ENCODE measurements at places on chromosomes 3 and 15. TPM values are rescaled to one million over a fixed set of nuclear protein-coding genes. Genes with fewer than 3 reads are reported as not detected.
A peak's percentile ranks its signal among the peaks of the same experiment; 100 is the strongest.

Gene ZBBX
- not detected for total RNA-seq

Gene BTBD1
- 358 TPM for total RNA-seq

Gene SEMA7A
- total RNA-seq = 0.51 TPM

Gene DYNLT2B
- not detected for total RNA-seq

Gene WDR49
- 1.2 TPM for total RNA-seq

Gene CYP19A1
- 0.75 TPM for total RNA-seq

Gene CNBP
- total RNA-seq = 794 TPM

Gene THUMPD3
- total RNA-seq = 22.2 TPM

Gene TP63
- total RNA-seq = 26.8 TPM

Gene TMEM108
- total RNA-seq = 1.5 TPM

GRCh38 chr15:94653071-94653470 lies 421.7 kb downstream of the MCTP2 start:
- H3K27ac ChIP-seq = no peak overlapping the region
- no peak for DNase-seq
- no peak overlapping the region for H3K4me3 ChIP-seq
- H3K4me1 ChIP-seq = no peaks in the 10 kb centered on the region

- no peaks in the 10 kb centered on the region for H3K36me3 ChIP-seq
- no peak overlapping the region for H3K4me3 ChIP-seq
- DNase-seq = no peak
Observed at GRCh38 chr3:143849854-143850549, 1.7 kb upstream of the SLC9A9 start.

DNA sequence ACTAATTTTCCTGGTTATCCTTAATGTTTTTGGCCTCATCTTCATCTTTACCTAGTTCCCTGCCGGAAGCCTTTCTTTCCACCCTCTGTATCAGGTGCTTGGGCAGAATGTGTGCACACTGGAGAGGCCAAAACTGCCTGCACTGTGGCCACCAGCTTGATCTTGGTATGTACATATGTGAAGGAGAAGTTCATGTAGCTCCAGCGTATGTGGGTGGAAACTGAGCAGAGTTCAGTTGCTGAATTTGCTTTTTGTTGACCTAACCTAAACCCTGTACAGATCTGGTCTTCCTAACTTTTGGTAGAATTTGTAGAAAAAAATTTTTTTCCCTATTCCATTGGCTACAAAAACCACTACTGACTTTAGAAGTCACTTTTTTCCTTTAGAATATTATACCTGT lies 65.9 kb upstream of the IGSF10 start:
- no peaks in the 10 kb centered on the region for H3K27me3 ChIP-seq
- H3K4me1 ChIP-seq = no peaks in the 10 kb centered on the region
- no peak overlapping the region for H3K4me3 ChIP-seq

DNA sequence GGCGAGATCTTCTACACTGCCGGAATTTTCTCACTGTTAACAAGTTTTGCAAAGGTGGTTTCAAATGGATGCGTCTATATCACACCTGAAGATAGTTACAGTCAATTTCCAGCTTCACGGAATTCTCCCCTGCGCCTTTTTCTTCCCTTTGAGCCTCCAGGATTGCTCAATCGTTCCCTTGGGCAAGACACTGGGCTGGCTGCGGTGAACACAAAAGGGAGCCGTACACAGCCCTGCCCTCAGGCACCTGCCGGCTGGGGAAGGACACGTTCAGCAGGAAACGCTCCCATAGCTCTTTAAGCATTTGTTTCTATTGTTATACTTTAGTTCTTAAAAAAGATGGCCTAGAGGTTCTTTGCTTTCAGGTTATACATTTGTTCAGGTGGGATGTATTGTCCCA lies 85.7 kb downstream of the C3orf70 start:
- no peak overlapping the region for H3K27ac ChIP-seq
- DNase-seq = no peak
- no peaks in the 10 kb centered on the region for H3K27me3 ChIP-seq
- H3K4me3 ChIP-seq = no peak overlapping the region

DNA sequence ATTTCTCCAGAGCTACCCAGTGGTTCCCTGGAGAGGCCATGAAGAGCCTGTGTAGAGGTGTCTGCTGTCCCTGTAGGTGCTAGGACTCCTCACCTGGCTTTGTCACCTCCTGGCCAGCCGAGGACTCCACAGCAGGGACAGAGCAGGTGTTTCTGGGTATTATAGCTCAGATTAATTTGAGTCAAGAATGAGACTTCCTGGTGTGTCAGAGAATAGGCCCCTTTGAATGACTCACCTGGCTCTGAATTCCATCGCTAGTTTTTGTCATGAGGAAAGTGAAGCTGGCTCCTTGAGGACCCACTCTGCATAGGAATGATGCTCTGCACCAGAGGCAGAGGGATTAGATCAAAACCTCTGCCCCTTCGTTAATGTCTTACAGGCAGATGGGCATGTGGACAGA lies 167.5 kb upstream of the TOPAZ1 start:
- no peak for DNase-seq
- no peak overlapping the region for H3K27ac ChIP-seq
- no peak overlapping the region for H3K4me3 ChIP-seq
- no peaks in the 10 kb centered on the region for H3K27me3 ChIP-seq
- no peaks in the 10 kb centered on the region for H3K4me1 ChIP-seq

- H3K27ac ChIP-seq = no peak overlapping the region
- no peak for DNase-seq
- no peaks in the 10 kb centered on the region for H3K4me1 ChIP-seq
Observed at GRCh38 chr3:9623148-9623547, 26.2 kb upstream of the MTMR14 start.

DNA sequence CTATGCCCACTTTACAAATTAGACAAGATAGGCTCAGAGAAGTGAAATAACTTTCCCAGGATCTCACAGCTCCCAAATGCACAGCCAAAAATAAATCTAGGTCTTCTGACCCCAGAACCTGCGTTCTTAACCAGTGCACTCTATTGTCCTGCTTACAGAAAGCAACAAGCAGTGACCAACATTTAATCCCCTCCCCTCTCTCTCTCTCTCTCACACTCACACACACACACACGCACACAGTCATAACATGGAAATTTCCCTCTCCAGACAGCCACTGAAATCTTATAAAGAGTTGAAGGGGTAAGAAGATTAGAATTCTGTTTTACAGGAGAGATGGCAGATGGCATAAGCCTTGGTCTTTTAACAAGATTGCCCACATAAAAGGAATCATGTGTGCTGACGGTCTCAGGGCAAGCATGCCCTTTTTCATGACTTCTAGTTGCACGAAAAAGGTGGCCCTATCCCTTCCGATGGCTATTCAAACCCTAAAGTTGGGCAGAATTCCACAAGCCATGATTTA lies 29.4 kb downstream of the EOGT start:
- no peaks in the 10 kb centered on the region for H3K36me3 ChIP-seq
- no peak overlapping the region for H3K4me3 ChIP-seq
- H3K27ac ChIP-seq = no peak overlapping the region

- no peak overlapping the region for H3K27ac ChIP-seq
- DNase-seq = no peak
- H3K4me3 ChIP-seq = no peak overlapping the region
- no peaks in the 10 kb centered on the region for H3K27me3 ChIP-seq
- no peaks in the 10 kb centered on the region for H3K4me1 ChIP-seq
- H3K36me3 ChIP-seq = no peaks in the 10 kb centered on the region
Observed at GRCh38 chr3:65785065-65785645, 253.6 kb downstream of the MAGI1 start.

DNA sequence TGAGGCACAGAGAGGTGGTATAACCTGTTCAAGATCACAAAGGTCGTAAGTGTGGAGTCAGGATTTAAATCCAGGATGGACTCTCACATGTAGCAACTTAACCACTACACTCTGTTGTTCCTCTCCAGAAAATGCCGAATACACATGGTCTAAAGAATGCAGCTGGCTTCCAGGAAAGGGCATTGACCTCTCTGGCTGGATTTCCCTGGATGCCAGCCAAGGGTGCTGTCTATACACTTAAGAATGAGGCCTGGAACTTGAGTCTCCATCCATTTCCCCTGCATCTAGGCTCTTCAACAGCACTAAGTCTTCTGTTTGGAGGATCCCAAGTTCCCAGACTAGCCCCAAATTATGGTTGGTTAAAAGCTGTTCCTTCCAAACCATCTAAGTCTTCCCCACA lies 60.5 kb downstream of the CERS3 start:
- H3K4me1 ChIP-seq = peaks cover 17% of the 10 kb centered on the region
- no peak overlapping the region for H3K4me3 ChIP-seq

DNA sequence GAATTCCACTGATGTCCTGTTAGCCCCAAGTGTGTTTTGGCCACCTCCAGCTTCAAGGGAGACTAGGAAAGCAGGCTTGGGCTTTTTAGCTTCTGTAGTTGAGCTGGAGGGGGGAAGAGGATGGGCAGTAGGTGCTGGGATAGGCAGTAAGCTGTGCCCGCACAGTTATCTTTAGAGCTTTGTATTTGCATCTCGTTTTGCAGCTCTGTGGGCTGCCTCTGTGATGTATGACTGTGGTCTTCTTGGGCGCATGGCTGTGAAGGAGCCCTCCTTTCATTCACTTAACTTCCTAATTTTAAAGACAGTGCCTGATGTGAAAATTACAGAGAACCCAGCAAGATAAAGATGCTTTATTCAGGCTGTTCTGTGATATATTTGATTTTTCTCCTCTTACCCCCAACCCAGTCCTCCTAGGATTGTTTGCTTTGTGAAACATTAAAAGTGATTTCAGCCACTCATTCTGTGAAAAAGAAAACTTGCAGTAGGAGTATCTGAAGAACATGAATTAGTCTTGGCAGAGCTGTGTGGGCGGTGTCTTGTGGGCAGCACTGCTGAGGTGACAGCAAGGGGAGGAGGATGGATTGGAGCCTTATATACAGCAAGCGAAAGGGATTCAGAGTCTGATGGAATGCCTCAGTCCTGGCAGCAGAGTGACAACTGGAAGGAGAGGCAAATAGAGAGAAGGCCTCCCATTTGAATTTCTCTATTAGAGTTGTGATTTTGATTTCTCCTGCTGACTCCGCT lies 74.3 kb downstream of the LARS2 start:
- DNase-seq = no peak
- H3K27me3 ChIP-seq = no peaks in the 10 kb centered on the region
- no peaks in the 10 kb centered on the region for H3K36me3 ChIP-seq
- H3K4me1 ChIP-seq = no peaks in the 10 kb centered on the region
- no peak overlapping the region for H3K4me3 ChIP-seq
- no peak overlapping the region for H3K27ac ChIP-seq

DNA sequence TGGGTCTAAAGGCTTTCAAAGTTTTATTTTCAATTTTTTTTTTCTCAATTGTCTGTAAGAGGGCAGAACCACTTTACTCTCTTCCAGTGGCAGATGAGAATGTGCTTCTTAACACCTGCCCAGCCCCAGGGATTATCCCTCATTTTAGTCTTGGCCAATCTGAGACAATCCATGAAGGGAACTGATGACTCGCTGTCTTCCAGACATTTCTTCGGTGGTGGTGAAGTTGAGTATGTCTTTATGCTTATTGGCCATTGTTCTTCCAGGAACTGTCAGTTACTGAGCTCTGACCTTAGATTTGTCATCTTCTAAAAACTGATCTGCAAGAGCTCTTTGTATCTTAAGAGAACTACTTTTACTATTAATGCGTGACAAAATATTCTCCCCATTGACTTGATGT lies 139.5 kb downstream of the TJP1 start:
- no peak overlapping the region for H3K4me3 ChIP-seq
- H3K27me3 ChIP-seq = no peaks in the 10 kb centered on the region
- H3K36me3 ChIP-seq = no peaks in the 10 kb centered on the region
- no peak overlapping the region for H3K27ac ChIP-seq
- no peaks in the 10 kb centered on the region for H3K4me1 ChIP-seq

GRCh38 chr3:50365080-50365841 lies 5.9 kb upstream of the TMEM115 start:
- H3K27ac ChIP-seq = no peak overlapping the region
- H3K36me3 ChIP-seq = no peaks in the 10 kb centered on the region
- DNase-seq = peak; percentile 63

DNA sequence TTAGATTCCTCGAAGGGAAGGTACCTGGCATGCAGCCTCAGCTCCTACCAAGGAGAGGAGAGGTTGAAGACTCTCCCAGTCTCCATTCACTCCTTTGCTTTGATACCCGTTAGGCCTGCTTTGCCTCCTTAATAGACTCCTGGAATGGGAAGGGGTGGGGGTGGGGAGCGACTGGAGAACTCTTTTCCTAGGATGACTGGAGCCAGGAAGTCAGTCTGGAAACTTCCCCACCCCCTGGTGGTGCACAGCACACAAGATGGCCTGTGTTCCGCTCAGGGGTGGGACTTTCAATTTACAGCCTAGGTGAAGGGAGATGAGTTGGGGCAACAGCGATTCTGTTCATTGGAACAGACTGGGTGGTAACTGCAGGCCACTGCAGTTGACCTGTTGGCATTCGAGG lies 21.4 kb upstream of the CELF6 start:
- H3K27ac ChIP-seq = no peak overlapping the region
- no peak overlapping the region for H3K4me3 ChIP-seq
- no peaks in the 10 kb centered on the region for H3K4me1 ChIP-seq

GRCh38 chr3:184691397-184692231 lies 20.2 kb downstream of the MAGEF1 start:
- H3K27me3 ChIP-seq = no peaks in the 10 kb centered on the region
- H3K4me1 ChIP-seq = peaks cover 30% of the 10 kb centered on the region
- no peak for DNase-seq
- peak overlapping the region; percentile 34 for H3K27ac ChIP-seq
- H3K4me3 ChIP-seq = no peak overlapping the region

DNA sequence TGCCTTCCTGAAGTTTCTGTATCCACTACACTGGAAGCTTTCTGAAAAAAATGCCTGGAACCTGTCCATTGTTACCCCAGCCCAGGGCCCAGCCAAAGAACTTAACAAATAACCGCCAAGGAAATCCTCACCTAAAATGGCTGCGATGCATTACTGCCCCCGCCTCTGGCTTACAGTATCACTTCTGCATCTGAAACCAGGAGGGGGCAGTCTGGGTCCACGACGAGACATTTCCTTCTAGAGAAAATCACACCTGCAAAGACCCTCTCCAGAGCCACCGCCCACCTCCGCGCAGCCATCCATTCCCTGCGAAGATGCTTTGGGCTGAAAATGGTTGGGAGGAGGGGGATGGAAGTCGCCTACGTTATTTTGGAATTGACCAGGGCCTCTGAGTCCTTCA lies 22.4 kb upstream of the CELF6 start:
- H3K36me3 ChIP-seq = peaks cover 53% of the 10 kb centered on the region
- no peak for DNase-seq
- H3K27ac ChIP-seq = no peak overlapping the region
- no peak overlapping the region for H3K4me3 ChIP-seq
- H3K27me3 ChIP-seq = no peaks in the 10 kb centered on the region
- H3K4me1 ChIP-seq = no peaks in the 10 kb centered on the region

GRCh38 chr15:83692746-83693581 lies 39.0 kb downstream of the ADAMTSL3 start:
- DNase-seq = no peak
- no peak overlapping the region for H3K27ac ChIP-seq
- H3K36me3 ChIP-seq = no peaks in the 10 kb centered on the region
- H3K27me3 ChIP-seq = no peaks in the 10 kb centered on the region
- H3K4me3 ChIP-seq = no peak overlapping the region

GRCh38 chr3:148186881-148187280 lies 510.8 kb upstream of the AGTR1 start:
- no peak overlapping the region for H3K4me3 ChIP-seq
- no peak for DNase-seq
- H3K4me1 ChIP-seq = no peaks in the 10 kb centered on the region
- H3K36me3 ChIP-seq = no peaks in the 10 kb centered on the region
- H3K27me3 ChIP-seq = no peaks in the 10 kb centered on the region
- H3K27ac ChIP-seq = no peak overlapping the region

- H3K36me3 ChIP-seq = no peaks in the 10 kb centered on the region
- H3K27ac ChIP-seq = no peak overlapping the region
- DNase-seq = no peak
- no peaks in the 10 kb centered on the region for H3K4me1 ChIP-seq
Observed at GRCh38 chr15:78726870-78727551, 84.3 kb downstream of the ADAMTS7 start.

GRCh38 chr3:119765239-119765638 lies 16.7 kb upstream of the NR1I2 start:
- no peak for DNase-seq
- H3K4me3 ChIP-seq = no peak overlapping the region
- no peaks in the 10 kb centered on the region for H3K27me3 ChIP-seq
